ENCODE measurements at places on chromosomes 3 and 15. TPM values are rescaled to one million over a fixed set of nuclear protein-coding genes. Genes with fewer than 3 reads are reported as not detected.

DNA sequence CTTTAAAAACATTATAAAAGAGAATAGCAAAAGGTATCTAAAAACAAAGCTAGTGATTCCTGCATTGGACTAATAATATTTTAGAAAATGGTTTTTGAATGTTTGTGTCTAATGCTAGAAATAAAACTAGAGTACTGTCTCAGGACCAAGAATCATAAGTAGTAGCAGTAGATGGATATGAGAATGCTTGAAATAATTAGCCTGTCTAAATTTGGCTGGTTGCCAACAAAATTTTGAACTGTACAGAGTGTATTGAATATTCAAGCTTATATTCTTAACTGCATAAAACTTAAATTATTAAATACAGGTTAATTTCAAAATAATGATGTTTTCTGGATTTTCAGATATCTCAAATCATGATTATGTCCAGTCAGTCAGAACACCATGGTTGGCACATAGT is 14.0 kb downstream of the ABHD5 start:
- DNase-seq: no peak
- no peaks in the 10 kb centered on the region for H3K27me3 ChIP-seq
- H3K27ac ChIP-seq: no peak overlapping the region

DNA sequence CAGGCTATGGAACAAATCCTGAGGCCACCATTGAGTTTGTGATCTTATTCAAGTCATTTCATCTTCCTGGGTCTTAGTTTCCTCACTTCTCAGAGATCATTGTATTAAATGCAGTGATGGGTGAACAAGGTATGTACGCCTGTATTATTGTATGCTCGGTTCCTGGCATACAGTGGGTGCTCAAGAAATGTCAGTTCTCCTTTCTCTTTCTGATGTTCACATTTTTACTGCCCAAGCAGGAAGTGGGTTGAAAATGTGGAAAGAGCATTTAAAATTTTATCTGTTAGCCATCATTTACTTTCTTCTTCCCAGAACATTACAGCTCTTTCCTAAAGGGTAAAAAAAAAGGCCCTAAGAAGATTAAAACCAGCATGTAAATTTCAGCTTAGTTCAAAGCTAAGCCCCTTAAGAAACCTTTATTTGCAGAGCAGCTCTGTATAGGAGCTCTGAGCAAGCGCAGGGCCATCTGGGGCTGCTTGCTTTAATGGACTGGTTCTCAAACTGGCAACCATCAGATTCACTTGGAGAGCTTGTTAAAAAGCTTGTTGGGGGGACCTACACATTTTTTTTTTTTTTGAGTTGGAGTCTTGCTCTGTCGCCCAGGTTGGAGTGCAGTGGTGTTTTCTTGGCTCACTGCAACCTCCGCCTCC is 179.4 kb downstream of the CHST2 start:
- H3K4me1 ChIP-seq: peaks cover 40% of the 10 kb centered on the region
- no peaks in the 10 kb centered on the region for H3K27me3 ChIP-seq
- no peak for DNase-seq
- peak overlapping the region; percentile 39 for H3K27ac ChIP-seq
- H3K36me3 ChIP-seq: no peaks in the 10 kb centered on the region

SCAANT1 gene
- total RNA-seq: not detected

DNA sequence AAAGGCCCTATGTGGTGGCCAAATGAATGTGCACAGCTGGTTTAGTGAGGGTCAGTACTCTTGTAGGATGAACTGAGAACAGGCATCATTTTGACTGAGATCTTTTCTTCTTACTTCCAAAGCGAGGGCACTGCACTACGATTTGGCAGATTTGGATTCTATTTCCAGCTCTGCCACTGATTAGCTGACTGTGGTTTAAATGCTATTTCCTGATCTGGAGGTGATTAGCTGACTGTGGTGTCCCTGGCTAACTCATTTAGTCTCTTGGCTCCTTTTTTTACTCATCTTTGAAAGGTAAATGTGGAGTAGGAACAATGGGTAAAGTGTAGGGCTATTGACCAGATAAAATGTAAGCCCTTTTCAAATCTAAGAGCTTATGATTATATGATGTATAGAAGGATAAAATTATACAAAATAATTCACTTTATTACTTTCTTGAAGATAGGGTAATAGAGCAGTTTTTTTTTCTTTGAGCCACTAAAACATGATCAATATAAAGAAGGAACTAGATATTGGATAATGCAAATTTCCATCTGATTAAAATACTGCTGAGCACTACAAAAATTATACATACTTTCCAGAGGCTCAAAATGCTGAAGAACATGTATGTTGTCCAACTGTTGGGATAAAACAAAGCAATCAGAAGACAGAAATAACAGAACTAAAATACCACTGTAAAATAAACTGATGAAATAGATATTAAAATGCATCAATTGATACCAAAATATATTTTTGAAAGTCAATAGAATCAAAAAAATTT is 39.7 kb upstream of the PLOD2 start:
- no peak overlapping the region for H3K27ac ChIP-seq
- H3K4me3 ChIP-seq: no peak overlapping the region
- no peak for DNase-seq

- DNase-seq: no peak
- H3K27ac ChIP-seq: no peak overlapping the region
- no peaks in the 10 kb centered on the region for H3K36me3 ChIP-seq
Measured at GRCh38 chr3:21889166-21889565, 138.2 kb upstream of the ZNF385D start.

CCR3 gene
- not detected for total RNA-seq

DNA sequence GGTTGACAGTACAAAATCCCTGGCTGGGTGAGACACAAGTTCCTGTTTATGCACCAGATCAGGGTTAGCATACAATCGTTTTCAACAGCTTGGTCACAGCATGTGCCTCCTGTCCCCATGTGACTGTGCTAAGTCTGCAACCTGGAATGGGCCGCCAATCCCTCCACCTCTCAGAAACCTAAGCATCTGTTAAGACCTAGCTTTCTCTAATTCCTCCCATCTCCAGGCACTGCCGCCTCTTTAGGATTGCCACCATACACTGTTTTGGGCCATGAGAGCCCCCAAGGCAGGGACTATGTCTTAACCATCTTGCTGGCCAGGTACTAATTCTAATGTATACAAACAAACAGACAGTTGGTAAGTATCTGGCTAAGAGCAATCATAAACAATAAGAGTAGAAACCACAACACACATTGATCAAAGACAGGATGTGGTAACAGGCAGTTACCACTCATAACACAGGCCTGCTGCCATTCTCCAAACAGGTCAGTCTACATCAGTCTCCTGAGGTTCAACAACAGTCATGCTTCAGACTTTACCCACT is 25.6 kb downstream of the SEC22C start:
- H3K36me3 ChIP-seq: peaks cover 59% of the 10 kb centered on the region
- peak overlapping the region; percentile 47 for H3K4me3 ChIP-seq
- H3K27ac ChIP-seq: peak overlapping the region; percentile 96
- H3K4me1 ChIP-seq: peaks cover 36% of the 10 kb centered on the region
- H3K27me3 ChIP-seq: no peaks in the 10 kb centered on the region
- DNase-seq: peak; percentile 75

Measured in activated CD4-positive, alpha-beta T cell treated with anti-CD3 and anti-CD28 coated beads, Interleukin-2, amount 10 ng/mL, durations not matched to agents 7 days and 5 days (primary cell).